ENCODE measurements at places on chromosomes 4 and X. TPM values are rescaled to one million over a fixed set of nuclear protein-coding genes. Genes with fewer than 3 reads are reported as not detected.

Gene MAMLD1
- total RNA-seq = 2.5 TPM

Gene KCNIP4
- total RNA-seq = not detected

DNA sequence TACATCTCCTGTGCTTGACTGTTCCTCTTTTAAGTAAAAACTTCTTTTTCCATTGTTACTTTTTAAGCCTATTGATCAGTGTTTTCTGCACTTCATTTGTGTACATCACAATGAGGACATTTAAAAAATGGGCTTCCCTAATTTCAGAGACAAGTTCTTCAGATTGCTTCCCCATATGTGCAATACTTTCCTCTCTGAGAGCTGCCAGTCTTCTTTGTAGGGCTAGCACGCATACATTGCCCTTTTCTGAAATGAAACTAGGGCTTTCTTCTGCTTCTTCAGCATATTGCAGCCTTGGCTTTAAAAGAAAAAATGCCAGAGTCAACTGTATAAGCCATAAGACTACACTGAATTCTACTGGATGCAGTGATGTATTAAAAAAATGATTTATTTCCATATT, 37.8 kb downstream of the FAT4 start:
- DNase-seq = no peak

Gene DAPP1
- 19.6 TPM for total RNA-seq

DNA sequence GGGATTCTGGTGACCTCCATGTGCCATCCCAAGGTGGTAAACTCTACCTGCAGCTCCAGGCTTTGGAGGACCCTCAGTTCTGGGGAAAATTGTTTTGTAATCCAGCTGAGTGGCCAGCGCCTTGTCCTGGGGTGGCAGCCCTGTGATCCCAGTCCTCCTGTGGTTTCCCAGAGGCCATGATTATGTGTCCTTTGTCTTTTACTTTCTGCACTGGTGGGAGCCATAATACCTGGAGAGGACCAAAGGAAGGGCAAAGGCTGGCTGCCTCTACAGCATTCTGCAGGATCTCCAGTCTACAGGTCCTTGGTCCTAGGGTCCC, 64.0 kb downstream of the NBDY start:
- no peak for DNase-seq

DNA sequence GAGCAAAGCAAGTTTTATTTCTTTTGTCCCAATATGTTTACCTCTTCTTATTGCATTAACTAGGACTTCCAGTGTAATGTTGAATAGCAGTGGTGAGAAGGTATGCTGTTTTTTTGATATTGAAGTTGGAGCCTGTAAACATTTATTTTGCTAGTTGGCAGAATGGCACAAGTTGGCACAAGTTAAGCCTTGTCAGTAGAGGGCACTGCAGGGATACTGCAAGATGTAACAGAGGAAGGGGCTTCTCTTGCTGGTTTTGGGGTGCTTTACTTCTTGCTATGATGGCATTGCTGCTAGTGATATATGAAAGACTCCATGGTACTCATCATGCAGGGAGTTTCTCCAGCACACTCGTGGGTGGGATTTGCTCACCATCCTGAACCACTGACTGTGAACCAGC, 327.3 kb upstream of the ARX start:
- DNase-seq = no peak

GRCh38 chr4:139054791-139055505, 39.4 kb downstream of the NOCT start:
- DNase-seq = no peak

DNA sequence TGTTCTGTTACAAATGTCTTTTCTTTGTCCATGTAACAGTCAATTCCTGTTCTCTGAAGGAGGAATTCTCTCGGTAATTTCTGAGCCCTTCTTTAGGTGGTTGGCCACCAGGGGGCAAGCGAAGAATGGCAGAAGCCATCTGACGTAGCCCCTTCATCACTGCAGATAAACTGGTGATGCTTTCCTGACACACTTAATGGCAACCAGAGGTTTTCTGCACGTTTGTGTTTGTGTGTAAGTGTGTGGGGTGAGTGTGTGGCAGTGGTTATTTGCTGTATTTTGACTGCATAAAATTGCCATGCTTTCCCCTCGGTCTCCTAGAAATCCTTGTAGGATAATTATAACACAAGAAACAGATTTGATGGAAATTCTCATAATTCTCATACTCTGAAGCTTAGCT, 64.8 kb upstream of the STOX2 start:
- peak; percentile 60 for DNase-seq

DNA sequence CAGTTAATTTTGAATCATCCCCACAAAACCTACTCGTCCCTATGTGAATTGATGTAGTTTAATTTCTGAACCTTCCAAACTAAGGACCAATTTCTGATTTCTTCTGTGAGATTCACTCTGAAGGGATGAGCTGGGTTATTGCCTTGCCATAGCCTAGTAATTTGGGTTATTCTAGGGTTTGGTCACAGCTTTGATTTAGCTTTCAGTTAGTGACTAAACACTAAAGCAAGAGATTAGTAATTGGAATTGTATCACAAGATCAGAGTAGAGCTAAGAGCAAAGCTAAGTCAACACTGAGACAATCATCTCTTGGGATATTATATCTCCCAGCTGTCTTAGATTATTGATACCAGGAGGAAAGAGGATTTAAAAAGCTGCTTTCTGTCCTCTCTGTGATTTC, 588.0 kb downstream of the CCSER1 start:
- no peak for DNase-seq

- no peak for DNase-seq
Measured at GRCh38 chrX:42495139-42495538, 282.8 kb downstream of the PPP1R2C start.

DNA sequence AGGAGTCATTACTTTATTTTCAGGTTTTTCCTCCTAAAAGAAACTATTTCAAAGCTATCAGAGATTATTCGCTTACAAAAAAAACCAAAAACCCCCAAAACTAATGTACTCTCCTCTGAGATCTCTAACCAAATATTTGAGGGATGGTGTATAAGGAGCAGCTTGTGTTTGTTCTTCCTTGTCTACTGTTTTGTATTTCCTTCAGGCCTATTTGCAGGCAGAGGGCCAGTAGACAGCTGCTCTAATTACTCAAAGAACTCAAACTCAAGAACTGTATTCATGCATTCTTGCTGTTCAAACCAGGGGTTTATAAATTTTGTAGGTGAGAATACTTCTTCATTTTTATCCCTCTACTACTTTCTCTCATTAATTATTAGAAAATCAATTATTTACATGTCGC, 51.3 kb downstream of the SH3RF1 start:
- DNase-seq = no peak

Gene SPANXN5
- total RNA-seq = not detected

Gene FOXR2
- not detected for total RNA-seq

DNA sequence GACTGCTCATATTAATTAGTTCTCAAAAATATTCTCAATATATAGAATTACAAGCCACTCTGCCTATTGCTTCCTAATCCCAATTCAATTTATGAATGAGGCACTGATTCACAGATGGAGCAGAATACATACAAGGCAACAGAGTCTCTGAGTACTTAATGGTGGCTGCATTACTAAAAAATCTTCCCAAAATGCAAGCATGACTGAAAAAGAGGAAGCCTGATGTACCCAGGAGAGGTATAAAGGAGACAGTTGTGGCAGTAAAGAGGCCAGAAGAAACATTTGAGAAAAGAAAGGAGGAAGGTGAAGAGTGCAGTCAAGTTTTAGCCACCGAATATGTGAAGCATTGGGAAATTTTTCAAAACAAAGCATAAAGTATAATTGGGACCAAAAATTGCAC, 163.2 kb upstream of the INTU start:
- no peak for DNase-seq

DNA sequence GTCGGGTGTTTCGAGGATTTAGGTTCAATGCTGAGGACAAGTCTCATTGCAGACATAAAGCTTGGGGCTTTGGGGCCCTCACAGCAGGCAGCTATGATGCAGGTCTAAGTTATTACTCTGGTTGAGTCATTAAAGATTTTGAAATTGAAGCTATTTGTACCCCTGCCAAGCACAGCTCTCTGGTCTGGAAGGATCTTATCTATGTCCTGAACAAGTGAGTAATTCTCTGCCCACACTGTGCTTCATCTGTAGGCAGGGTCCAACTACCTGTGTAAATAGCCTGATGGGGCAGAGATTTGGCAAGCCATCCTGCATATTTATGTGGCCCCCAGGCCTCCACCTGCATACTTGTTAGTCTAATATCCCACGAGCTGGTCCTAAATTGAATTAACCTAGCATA, 41.4 kb upstream of the MAGEA4 start:
- no peak for DNase-seq

DNA sequence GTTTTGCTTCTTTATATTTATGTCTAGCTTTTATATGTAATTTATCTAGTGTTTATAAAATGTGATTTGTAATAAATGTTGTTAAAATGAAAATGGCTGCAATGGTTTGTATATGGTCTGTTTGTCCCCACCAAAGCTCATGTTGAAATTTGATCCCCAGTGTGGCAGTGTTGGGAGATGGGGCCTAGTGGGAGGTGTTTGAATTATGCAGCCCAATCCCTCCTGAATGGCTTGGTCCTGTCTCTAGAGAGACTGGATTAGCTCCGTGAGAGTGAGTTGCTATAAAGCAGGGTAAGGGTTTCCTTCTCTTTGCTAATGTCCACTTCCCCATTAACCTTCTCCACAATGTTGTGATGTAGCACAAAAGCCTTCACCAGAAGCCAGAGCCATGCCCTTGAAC, 30.0 kb upstream of the JADE3 start:
- DNase-seq = no peak

DNA sequence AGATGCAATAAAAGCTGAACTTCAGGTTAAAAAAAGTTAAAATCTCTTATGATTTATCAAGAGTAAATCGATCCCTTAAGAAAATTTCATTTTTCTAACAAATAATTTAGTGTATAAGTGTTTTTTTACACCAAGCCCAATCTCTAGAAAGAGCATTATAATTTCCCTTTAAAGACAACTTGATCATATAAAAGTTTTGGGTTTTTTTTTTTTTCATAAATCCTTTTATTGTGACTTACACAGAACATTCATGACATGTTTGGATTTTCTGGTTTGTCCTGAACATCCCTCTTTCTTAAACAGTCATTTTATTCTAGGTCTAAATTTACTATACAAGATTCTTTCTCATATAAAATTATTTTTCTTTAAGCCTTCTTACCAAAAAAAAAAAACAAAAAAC, 6.5 kb downstream of the ZNF721 start:
- DNase-seq = no peak

GRCh38 chr4:158904815-158905214, 136.0 kb downstream of the FNIP2 start:
- DNase-seq = no peak

DNA sequence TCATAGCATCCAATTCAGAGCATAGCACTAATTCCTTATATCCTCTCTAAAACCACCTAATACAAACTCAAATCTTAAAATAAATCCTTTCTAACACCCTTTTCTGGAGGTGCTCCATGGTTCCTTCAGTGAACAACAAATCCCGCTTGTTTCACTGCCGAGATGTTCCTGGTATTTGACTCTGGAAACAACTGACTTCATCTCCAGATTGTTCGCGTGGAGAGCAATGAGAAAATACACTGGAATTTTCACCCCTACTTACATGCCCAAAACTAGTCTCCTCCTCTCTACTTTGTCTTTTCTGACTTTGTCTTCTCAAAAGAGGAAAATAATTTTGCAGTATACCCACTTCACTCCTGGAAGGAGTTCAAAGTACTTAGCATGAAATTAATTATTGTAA, 129.0 kb downstream of the PLS3 start:
- DNase-seq = no peak

- no peak for DNase-seq
Measured at GRCh38 chrX:68878977-68879645, 50.3 kb downstream of the EFNB1 start.

DNA sequence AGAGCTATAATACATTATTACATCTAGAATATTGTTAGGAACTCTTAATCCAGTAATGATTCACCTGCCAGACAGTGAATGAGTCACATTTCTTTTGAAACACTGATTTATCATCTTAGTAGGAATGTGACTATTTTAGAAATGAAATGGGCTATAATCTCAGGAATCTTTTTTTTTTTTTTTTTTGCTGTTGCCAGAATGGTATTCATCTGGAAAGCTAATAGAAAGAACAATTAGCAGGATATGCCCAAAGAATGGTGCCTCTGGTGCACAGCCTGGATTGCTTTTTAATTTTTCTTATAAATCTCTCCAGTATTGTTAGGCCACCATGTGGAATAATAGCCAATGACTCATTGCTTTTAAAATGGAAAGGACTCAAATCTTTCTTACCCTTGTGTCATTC, 181.1 kb upstream of the SMIM31 start:
- no peak for DNase-seq

Gene SHROOM3
- not detected for total RNA-seq

- DNase-seq = peak; percentile 58
Measured at GRCh38 chr4:108144451-108144850, 24.3 kb downstream of the LEF1 start.

GRCh38 chr4:87680271-87680670, 30.2 kb downstream of the DMP1 start:
- no peak for DNase-seq

Gene AKAP14
- not detected for total RNA-seq

DNA sequence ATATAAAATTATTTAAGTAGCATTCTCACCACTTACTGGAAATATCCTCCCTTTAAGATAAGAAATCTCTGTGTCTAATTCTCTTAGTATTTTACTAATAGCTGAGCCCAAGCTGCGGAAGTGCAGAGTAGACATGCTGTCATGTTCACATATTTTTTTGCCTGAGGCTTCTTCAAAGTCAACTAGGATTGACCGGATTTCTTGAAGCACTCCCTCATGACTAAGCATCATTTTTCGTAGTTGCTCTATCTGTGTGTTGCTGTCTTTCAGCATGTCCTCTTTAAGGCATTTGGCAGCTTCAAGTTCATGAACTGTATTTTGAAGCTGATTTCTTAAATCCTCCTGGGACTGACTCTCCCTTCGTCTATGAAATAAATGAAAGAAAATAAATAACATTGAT, 36.9 kb downstream of the CCDC158 start:
- DNase-seq = no peak

DNA sequence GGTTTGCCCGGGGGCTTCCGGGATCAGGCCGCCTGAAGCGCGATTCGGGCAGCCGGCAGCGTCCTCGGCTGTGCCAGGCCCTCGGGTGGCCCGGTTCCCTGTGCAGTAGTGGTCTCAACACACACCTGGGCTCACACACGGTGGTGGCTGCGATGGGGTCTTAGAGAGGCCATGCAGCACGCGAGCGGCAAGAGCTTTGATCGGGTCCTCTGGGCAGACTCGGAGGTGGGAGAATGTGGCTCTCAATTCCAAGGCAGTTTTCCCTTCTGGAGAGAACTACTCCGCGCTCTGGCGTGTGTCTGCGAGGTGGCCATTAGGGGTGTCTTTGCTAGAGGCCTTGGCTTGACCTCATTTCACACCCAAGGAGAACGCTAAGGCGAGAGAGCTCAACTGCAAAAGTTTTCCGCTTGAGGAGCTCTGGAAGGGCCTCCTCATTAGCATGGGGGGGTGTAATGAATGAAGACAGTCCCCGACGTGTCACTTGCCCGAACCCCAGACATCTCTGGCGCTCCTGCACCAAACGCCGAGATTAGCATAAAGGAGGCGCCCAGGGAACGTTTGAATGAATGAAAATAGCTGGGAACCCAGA, 771 bp upstream of the RBPJ start:
- DNase-seq = no peak

- no peak for DNase-seq
Measured at GRCh38 chr4:4595252-4595651, 53.4 kb upstream of the STX18 start.

Gene XK
- 0.08 TPM for total RNA-seq

Data from activated naive CD8-positive, alpha-beta T cell treated with anti-CD3 and anti-CD28 coated beads, Interleukin-2, amount 10 ng/mL, durations not matched to agents 7 days and 5 days (primary cell).